Adipose tissue (tissue), 3 donors: ENCODE measurements at places on chromosomes 5 and 9. TPM values are rescaled to one million over a fixed set of nuclear protein-coding genes. Genes with fewer than 3 reads are reported as not detected.

The PCDHGA3 gene
- 0.54 TPM for polyA plus RNA-seq

The IFNA2 gene
- polyA plus RNA-seq = 0.56 TPM

The SPINK7 gene
- polyA plus RNA-seq = 2.0 TPM

The EGFLAM gene
- 76.7 TPM for polyA plus RNA-seq

The UBE2QL1 gene
- polyA plus RNA-seq = 0.90 TPM

The PCA3 gene
- not detected for polyA plus RNA-seq
